Liver (tissue), 10 donors: ENCODE measurements at places on chromosomes 11 and 22. TPM values are rescaled to one million over a fixed set of nuclear protein-coding genes. Genes with fewer than 3 reads are reported as not detected.

GRCh38 chr11:111541254-111542061 lies 938 bp downstream of the LAYN start:
- H3K27me3 ChIP-seq, result no peaks in the 10 kb centered on the region
- no peak overlapping the region for H3K27ac ChIP-seq
- H3K36me3 ChIP-seq, result no peaks in the 10 kb centered on the region
- peaks cover 13% of the 10 kb centered on the region for H3K4me1 ChIP-seq
- DNase-seq, result no peak

DNA sequence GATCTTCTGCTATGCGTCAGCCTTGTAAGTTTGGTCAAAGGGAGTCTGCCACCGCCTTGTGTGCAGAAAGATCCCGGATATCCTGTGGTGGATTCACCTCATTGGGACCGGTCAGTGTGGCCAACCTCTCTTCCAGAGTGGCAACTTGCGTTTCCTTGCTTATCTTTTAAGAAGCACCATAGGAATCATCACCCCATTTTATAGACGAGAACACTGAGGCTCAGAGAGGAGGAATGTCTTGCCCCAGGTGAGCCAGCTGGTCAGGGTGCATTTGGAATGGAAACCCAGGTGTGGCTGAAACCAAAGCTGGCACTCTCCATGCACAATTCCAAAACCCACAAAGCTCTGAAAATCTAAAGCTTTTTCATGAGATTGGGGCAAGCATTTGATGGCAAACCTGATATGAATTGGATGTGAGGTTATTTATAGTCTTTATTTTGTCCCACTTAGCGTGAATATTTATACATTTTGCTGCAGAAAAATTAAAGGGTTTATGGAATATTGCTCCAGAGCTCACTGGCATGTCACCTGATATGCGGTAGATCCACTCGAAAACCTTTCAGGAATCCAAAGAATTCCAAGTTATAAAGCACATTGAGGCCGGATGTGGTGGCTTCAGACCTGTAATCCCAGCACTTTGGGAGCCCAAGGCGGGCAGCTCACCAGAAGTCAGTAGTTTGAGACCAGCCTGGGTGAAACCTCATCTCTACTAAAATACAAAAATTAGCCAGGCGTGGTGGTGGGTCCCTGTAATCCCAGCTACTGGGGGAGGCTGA lies 12.1 kb upstream of the EIF3D start:
- H3K4me3 ChIP-seq, result no peak overlapping the region
- no peaks in the 10 kb centered on the region for H3K36me3 ChIP-seq
- H3K4me1 ChIP-seq, result no peaks in the 10 kb centered on the region
- DNase-seq, result no peak
- no peaks in the 10 kb centered on the region for H3K27me3 ChIP-seq

- H3K27ac ChIP-seq, result no peak overlapping the region
- H3K4me3 ChIP-seq, result no peak overlapping the region
- H3K36me3 ChIP-seq, result no peaks in the 10 kb centered on the region
- peaks cover 6% of the 10 kb centered on the region for H3K4me1 ChIP-seq
Measured at GRCh38 chr22:21858025-21858764, 9.2 kb downstream of the MAPK1 start.

- no peak overlapping the region for H3K4me3 ChIP-seq
- peaks cover 5% of the 10 kb centered on the region for H3K27me3 ChIP-seq
- no peaks in the 10 kb centered on the region for H3K36me3 ChIP-seq
- H3K27ac ChIP-seq, result no peak overlapping the region
- H3K4me1 ChIP-seq, result no peaks in the 10 kb centered on the region
Measured at GRCh38 chr11:1047595-1048156, 11.2 kb upstream of the MUC6 start.

NPTXR gene
- 0.07 TPM for polyA plus RNA-seq
